ENCODE measurements at places on chromosomes 1 and 21.

GRCh38 chr1:204968135-204968534 lies 74.9 kb upstream of the CNTN2 start:
- ATAC-seq = no peak

GRCh38 chr1:30818568-30819243 lies 61.1 kb upstream of the LAPTM5 start:
- ATAC-seq = no peak

GRCh38 chr1:175737451-175737850 lies 5.9 kb downstream of the TNR start:
- no peak for ATAC-seq

DNA sequence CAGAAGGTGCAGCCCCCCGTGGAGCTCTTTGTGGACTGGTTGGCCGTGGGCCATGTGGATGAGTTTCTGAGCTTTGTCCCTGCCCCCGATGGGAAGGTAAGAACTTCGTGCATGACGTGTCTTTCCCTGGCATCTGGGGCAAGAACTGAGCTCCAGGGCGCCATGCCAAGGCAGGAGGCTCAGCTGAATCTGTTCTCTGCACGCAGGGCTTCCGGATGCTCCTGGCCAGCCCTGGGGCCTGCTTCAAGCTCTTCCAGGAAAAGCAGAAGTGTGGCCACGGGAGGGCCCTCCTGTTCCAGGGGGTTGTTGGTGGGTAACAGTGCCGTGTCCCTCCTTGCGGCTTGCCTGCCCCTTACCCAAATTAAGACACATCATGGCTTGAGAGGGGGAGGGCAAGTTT lies 27.7 kb downstream of the PADI3 start:
- no peak for ATAC-seq

GRCh38 chr21:14838400-14838799 lies 226.4 kb downstream of the NRIP1 start:
- ATAC-seq = no peak

DNA sequence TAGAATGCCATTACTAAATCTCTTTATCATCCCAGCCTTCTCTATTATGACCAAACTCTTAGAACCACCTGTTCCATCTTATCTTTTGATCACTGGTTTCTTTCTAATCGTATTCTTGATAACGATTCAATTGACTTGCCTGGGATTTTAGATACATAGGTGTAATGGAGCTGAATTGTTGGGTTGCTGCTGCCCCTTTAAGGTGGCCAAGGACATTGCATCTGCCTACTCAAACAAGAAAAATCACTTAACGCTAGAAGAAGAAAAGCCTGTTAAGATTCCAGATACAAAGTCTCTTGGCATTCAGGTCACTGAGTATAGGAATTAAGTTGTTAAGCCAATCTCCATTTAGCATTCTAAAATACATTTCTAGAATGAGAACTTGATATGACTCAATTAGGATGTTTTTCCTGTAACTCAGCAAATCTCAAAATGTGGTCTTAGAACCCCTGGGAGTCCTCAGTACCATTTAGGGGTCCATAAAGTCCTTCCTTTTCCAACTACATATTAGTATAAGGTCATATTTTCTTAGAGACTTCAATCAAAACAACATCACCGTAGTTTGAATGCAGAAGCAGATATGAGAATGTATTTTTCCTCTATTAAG lies 12.4 kb downstream of the NEXN start:
- ATAC-seq = no peak

- no peak for ATAC-seq
These were observed 1554.8 kb downstream of the KCNT2 start for GRCh38 chr1:195053478-195053877.

GRCh38 chr1:928825-929661 lies 5.3 kb downstream of the SAMD11 start:
- no peak for ATAC-seq

- ATAC-seq = no peak
These were observed 22.1 kb downstream of the BATF3 start for GRCh38 chr1:212677573-212677972.

GRCh38 chr1:94553323-94553730 lies 11.8 kb upstream of the F3 start:
- no peak for ATAC-seq

DNA sequence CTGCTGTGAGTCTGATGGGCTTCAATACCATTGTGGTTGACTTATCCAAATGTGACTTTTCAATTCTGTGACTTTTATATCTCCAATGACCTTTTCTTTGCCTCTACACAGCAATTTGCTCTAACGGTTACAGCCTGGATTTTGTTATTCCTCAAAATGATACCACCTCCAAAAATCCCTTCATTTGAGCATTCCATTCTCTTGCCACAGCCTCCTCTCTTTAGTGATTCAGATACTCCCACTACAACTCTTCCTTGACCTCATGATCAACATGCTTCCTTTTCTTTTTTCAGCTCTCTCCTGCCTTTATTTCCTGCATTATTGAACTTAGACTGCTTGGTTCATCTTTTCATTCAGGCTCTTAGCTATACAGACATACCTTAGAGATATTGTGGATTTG lies 16.6 kb upstream of the IL19 start:
- no peak for ATAC-seq

GRCh38 chr21:17610911-17611310 lies 1.8 kb downstream of the BTG3 start:
- no peak for ATAC-seq

DNA sequence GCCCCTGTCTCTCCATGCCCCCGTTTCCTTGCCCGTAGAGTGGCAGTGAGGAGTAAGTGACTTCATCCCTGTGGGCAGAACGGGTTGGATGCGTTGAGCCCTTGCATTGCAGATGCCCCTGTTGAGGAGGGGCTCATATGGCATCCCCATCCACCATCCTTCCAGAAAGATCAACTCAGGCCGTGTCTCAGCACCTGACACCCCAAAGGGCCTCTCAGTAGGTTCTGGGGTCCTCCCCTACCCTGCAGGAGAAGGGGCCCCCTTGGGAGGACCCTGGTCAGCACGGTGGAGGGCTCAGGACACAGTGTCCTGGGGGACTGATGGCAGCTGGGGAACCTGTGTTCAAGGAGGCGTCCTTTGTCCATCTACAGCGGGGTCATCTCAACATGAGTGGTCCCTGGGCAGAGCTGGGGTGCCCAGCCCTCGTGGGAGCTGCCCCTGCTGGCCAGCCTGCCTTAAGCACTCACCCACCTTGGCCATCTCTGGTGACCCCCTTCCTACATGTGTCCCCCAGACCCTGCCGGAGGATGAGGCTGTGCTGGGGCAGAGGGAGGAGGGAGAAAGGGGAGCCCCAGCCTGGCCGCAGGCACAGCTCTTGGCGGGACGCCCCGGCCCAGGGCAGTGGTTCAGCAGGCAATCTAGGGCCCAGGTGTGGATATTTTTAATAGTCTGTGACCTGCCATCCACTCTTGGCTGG lies 48.2 kb upstream of the ACTRT2 start:
- ATAC-seq = no peak

DNA sequence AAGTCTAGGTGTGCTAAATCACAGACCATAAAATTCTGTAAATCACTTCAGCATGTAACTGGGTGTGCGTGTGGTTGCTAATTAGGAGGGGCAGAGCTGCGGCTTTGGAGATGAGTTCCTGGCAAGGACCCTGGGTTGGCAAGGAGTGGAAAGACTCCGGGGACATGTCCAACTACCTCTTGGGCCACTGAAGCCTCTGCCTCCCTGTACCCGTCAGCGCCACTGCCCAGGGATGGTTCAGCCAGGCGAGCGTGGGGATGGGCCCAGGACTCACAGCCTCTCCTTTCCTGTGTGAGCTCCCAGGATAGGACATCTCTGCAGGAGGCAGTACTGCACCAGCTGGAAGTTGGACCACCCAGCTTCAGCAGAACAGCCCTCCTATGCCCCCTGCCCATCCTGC lies 386.4 kb upstream of the VAMP3 start:
- no peak for ATAC-seq

DNA sequence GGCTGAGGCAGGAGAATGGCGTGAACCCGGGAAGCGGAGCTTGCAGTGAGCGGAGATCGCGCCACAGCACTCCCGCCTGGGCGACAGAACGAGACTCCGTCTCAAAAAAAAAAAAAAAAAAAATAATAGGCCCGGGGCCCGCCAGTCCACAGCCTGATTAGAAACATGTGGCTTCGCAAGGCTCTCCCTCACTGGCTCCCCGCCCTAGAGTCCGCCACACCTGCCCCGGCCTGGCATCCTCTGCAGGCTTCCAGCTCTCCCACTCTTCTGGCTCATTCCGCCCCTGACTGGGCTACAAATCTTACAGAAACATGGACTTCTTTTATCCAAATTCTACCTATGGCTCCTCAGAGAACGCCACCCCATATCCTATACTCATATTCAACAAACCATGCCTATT lies 32.4 kb downstream of the PGBD5 start:
- ATAC-seq = no peak

Data from stimulated activated memory B cell treated with anti-CD40 and anti-IgM and Interleukin-4, amounts not matched to agents 10 μg/mL and 1 μg/mL and 100 μg/mL, for 72 hours (primary cell).